ENCODE measurements at places on chromosomes 7 and 10.

DNA sequence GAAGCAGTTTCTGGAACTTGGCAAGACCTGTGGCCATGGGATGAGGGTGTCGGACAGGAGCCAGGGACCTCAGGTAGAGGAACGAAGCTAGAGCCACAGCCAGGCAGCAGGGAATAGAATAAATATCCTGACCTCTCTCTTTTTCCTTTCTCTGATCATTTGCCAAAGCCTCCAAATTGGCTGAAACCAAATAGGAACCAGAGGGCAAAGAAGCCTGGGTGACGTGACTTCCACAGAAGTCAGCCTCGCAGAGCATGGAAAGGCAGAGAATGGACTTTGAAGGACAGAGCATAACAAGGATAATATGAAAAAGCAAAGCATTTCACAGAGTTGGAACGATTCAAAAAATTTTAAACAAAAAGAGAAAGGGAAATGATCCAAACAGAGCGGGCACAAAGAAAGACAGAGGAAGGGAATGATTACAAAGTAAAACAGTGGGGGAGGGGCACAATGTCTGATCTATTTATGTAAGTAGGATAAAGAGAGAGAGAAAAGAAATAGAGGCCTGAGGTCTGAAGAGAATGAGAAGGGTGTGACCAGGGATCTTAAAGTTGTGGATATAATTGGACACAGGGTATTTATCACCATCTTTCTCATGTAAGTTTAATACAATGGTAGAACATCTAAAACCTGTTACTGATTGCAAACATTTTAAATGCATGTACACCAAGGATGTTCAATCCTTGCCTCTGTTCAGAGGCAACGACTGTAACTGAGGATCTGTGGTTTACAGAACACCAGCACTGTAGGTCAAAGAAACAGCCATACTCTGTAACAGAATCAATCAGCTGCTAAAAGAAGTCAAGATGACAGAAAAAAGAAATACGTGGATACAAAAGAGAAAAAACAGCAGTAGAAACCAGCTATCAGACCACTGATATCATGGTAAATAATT lies 4.5 kb upstream of the ZEB1 start:
- DNase-seq: no peak

DNA sequence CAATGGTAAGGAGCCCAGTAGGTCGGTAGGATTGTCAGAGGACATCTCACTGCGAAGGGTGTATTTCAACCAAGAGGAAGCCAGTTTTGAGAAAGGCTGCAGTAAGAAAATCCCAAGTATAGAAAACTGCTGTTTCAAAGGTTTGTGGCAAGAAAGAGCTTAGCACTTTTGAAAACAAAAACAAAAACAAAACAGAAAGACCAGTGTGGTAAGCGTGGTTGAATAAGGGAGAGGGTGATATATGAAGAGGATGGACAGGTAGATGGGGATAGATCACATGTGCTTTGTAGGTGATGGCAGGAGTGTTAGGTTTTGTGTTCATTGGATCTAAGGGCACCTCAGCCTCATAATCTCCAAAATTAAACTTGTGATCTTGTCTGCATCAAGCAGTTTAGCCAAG lies 141.6 kb upstream of the WNT16 start:
- DNase-seq: no peak

- DNase-seq: no peak
These were observed 300.1 kb downstream of the PTEN start for GRCh38 chr10:88163572-88163971.

GRCh38 chr7:47778153-47778661 lies 170.1 kb downstream of the PKD1L1 start:
- DNase-seq: no peak

GRCh38 chr7:117686311-117686935 lies 186.8 kb downstream of the CTTNBP2 start:
- DNase-seq: no peak

DNA sequence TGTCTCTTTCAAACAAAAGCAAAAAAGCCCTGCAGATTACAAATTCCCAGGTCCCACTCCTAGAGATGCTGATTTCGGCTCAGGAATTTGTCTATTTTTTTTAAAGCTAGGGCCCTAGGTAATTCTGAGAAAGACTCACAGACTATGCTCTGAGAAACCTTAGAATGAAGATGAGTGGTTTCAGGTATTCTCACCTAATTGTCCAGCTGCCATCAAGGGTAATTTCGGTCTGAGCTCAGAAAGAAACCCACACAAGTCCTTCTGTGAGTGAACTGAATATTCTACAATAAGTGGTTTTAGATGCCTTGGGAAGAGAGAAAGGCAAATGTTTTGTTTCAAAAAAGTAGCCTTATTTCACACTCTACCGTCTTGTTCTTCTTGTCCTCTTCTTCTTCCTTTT lies 45.7 kb downstream of the DCLRE1A start:
- no peak for DNase-seq

Data from choroid plexus epithelial cell (primary cell).